8988T (cell line): ENCODE measurements at places on chromosomes 1 and 21.

DNA sequence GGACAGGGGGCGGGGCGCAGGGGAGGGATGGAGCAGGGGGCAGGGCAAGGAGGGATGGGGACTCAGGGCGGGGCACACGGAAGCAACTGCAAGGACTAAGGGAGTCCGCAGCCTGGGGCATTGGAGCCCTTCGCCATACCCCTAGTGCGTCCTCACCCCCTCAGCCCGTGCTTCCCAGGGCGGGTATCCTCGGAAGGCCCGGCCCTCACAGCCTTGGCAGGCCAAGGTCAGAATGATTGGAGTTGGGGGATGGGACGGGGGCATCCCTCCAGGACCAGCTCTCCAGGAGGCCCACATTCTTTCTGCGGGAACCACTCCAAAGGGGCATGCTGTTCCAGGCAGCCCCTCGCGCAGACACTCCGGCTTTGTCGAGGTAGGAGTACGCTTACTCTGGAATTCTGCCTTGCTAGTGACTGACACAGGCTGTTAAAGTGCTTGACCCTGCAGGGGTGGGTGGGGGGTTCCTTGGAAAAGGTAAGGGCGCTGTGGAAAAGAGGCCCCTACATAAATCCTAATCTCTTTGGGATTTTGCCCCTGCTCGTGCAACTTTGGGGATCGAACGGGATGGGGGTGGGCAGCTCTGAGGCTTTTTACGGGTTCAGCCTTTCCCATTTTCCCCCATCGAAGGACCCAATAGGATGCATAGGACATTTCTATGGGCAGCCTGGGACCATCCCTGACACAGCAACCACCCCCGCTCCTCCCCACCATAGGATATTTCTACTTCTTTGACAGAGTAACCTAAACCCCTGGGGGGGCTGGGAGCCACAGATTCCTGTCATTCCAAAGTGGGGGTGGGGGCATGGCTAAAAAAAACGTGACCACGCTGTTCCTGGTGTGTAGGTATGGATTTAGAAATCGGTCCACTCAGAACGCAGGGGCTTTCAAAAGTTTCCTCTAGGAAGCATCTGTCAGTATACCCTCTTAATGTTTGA, 738 bp upstream of the TRIM11 start:
- DNase-seq: no peak

DNA sequence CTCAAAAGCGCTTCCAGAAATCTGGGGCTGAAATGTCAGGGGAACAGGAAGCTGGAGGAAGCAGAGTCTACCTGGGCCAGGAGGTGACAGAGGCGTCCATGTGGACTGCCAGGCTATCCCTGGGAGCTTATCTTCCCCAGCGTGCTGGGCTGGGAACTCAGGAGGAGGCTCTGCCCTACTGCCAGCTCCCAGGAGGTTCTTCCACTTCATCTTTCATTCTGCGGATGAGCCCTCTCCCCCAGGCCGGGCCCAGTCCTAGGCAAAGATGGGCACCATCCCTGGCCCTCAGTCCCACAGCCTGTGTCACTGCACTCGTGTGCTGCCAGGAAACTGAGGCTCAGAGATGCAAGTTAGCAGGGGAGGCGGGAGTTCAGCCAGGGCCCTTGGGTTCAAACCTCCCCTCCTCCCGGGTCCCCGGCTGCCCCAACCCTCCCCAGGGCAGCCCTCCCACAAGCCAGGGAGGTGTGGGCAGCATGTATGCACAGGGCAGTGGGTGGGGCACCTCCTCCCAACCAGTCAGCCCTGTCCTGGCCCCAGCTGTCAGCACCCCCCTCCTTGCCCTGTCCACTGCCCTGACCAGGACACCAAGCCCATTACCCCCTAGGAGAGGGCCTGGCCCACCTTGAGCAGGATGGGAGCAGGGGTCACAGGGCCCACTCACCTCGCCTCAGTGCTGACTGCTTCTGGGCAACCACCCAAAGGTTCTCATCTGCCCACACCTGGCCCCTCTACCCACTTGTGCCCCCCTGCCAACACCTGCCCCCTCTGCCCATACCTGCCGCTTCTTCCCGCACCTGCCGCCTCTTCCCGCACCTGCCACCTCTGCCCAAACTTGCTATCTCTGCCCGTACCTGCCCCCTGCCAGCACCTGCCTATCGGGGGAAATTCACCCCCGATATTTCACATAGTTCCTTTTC, 226.0 kb downstream of the NPHP4 start:
- no peak for DNase-seq

- DNase-seq: no peak
Measured at GRCh38 chr1:156081917-156082308, 352 bp downstream of the MEX3A start.

GRCh38 chr1:109316506-109316905, 9.7 kb upstream of the MYBPHL start:
- no peak for DNase-seq

- no peak for DNase-seq
Measured at GRCh38 chr1:63721531-63722189, 52.2 kb upstream of the ROR1 start.

- DNase-seq: no peak
Measured at GRCh38 chr1:2031546-2032540, 12.7 kb downstream of the GABRD start.

GRCh38 chr1:95236784-95237575, 3.0 kb downstream of the RWDD3 start:
- DNase-seq: no peak

- DNase-seq: no peak
Measured at GRCh38 chr1:30627994-30628393, 95.4 kb downstream of the MATN1 start.

DNA sequence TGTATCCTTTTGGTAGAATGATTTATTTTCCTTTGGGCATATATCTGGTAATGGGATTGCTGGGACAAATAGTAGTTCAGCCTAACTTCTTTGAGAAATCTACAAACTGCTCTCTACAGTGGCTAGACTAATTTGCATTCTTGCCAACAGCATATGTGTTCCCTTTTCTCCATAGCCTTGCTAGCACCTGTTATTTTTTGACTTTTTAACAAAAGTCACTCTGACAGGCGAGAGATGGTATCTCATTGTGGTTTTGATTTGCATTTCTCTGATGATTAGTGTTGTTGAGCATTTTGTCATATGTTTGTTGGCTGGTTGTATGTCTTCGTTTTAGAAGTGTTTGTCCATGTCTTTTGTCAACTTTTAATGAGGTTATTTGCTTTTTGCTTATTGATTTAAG, 99.8 kb downstream of the UCK2 start:
- no peak for DNase-seq

DNA sequence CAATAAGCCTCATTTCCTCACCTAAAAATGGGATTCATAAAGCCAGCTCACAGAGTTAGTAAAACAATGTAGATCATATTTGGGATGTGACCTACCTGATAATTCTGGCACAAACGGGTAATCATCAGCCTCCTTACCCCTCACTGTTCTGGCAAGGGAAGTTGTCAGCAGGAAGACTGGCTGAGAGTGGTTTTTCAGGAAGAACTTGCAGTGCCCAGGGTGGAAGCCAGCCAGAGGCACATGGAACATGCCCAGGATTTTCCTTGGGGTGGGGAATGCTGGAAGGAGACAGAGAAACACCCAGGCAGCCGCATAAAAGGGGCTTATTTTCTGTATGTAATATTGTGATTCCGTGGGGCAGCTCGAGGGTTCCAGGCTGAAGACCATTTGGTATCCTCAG, 7.7 kb upstream of the SLC5A9 start:
- DNase-seq: no peak

DNA sequence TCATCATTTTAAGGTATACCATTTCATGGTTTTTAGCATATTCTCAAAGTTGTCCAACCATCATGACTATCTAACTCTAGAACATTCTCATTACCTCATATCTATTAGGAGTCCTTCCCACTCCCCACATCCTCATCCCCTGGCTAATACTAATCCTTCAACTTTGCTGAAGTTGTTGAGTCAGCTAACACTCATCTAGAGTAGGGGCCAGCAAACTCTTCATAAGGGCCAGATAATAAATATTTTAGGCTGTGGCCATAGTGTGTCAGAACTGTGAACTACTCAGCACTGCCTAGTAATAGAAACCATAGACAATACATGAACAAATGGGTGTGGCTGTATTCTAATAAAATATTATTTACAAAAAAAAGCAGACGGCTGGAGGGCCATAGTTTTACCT, 43.0 kb downstream of the TOR3A start:
- DNase-seq: no peak

DNA sequence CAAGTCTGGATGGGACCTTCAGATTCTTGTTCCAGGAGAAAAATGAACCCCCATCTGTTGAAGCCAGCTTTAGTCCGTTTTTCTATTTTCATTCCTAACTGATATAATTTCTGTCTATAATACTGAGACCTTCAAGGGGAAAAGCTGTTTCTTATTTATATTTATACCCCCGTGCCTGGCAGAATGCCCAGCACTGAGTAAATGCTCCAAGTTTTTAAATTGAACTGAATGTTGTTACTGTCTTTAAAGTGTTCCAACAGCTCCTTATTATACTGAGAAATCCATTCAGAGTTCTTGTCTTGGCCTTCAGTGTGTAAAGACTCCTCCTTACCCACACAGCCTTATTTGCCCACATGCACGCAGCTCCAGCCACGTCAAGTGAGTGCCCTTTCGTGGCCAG, 178.6 kb upstream of the HMGB4 start:
- no peak for DNase-seq

- DNase-seq: no peak
Measured at GRCh38 chr1:99297923-99298322, 33.6 kb downstream of the PLPPR4 start.

- DNase-seq: no peak
Measured at GRCh38 chr1:56133522-56134472, 445.6 kb downstream of the PLPP3 start.

- DNase-seq: no peak
Measured at GRCh38 chr1:59997479-59998115, 71.0 kb upstream of the CYP2J2 start.

- no peak for DNase-seq
Measured at GRCh38 chr1:61572046-61572445, 152.9 kb downstream of the TM2D1 start.

- DNase-seq: no peak
Measured at GRCh38 chr1:160127865-160128523, 12.4 kb downstream of the ATP1A2 start.

DNA sequence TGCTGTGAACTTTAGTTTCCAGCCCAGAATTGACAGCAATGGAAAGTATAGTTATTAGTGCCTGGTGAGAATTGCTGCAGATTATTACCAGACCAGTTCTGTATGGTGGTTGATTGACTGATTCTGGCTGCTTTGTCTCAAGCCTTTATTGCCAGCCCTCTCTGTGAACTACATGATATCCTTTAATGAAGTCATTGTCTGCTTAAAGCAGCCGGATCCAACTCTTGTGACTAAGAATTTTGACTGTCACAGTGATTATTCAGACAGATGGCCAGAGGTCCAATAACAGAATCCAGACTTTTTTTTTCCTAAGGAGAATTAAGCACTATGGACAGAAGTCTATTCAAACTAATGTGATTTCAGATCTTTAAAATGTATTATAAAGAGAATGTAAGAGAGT, 1548.6 kb upstream of the B3GALT2 start:
- no peak for DNase-seq

GRCh38 chr1:207059881-207060280, 6.8 kb downstream of the PFKFB2 start:
- DNase-seq: no peak

DNA sequence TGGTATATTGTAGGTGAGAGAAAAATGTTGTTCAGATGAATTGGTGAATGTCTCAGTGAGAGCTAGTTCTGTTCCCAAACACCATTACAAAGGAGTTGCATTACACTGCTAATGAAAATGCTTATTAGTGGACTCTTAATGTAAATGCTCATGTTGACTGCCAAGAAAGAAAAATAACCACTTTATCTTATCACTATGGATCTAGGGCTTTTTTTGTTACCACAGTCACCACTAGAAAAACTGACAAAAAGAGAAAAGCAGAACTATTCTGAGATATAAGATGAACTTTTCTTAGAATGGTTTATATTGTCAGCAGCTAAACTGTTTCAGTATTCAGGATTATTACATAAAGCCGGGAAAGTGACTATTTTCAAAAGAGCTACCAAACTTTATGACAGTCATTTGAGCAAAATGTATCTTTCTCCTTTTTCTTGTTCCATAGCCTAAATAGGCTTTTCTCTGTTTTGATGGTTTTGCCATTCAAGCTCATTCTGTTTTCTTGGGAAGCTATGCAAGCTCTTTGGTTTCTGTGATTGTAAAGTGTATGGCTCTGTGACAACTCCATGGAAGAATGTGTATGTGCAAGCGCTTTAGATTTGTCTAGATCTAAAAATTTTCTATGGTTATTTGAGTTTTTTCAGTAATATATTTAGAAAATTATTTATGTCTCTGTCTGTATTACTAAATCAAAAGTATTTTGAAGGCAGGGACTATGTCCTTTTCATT, 64.2 kb upstream of the DPH5 start:
- DNase-seq: no peak

- DNase-seq: no peak
Measured at GRCh38 chr1:244768186-244768585, 67.3 kb upstream of the COX20 start.

DNA sequence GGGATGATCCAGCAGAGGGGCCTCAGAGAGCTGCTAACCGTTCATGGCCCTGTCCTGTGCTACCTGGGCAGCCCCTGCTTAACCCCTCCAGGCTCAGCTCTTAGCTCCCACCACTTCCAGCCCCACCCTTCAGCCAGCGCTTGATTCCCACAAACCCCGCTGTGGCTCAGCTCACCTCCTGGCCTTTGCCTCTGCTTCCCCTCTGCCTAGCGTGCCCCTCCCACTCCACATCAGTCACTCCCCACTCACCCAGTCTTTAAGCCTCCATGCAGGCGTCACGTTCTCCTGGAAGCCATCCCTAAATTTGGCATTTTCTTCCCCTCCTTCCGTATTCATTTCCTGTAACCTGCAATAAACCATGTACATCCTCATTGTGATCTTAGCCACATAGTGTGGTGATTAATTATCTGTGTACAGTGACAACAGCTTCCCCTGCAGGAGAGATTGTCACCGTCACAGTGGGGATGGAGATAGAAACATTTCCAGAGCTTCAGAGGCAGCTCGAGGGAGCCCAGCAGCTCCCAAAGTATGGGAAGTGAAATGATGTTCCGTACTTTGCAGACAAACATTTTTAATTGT, 65.5 kb downstream of the EPHB2 start:
- DNase-seq: no peak

GRCh38 chr1:166597516-166597915, 241.8 kb upstream of the POGK start:
- DNase-seq: no peak

DNA sequence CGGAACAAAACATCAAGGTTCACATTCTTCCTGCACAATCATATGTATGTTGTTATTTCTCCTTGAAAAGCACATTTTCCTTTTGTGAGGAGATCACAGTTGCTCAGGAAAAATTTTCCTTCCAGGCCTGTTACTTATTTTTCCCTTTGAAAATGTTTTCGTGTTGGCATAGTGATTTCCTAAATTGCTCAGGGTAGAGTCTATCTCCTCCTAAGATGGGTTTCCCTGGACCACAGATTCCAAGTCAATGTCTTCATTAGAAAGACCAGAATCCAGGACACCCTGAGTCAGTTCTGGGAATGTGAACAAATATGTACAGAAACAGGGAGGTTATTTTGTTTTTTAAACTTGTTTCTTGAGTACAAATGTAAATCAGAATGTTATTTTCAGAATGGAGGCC, 94.3 kb upstream of the C1orf105 start:
- DNase-seq: no peak

GRCh38 chr1:234942012-234942332, 186.7 kb downstream of the TOMM20 start:
- no peak for DNase-seq

GRCh38 chr1:47403321-47403910, 12.7 kb upstream of the FOXE3 start:
- DNase-seq: no peak
